Head of caudate nucleus (tissue), 42 donors: ENCODE measurements at places on chromosomes 11 and 22.

- DNase-seq, result no peak
Observed at GRCh38 chr11:109507836-109508561, 86.0 kb downstream of the C11orf87 start.

DNA sequence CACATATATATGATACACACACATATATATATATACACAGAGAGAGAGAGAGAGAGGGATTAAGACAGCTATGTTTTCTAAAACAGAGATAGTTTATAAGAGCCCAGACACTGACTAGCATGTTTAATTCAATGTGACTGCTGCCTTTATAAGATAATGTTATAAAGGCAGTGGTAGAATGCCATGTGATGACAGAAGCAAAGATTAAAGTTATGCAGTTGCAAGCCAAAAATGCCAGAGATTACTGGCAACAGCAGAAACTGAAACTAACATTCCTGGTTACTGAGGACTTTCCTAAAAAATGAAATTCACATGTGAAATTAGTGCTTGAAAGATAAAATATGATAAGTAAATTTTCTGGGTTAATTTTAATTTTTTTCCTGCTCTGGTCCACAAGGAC lies 1888.9 kb downstream of the LRRC4C start:
- DNase-seq, result no peak

DNA sequence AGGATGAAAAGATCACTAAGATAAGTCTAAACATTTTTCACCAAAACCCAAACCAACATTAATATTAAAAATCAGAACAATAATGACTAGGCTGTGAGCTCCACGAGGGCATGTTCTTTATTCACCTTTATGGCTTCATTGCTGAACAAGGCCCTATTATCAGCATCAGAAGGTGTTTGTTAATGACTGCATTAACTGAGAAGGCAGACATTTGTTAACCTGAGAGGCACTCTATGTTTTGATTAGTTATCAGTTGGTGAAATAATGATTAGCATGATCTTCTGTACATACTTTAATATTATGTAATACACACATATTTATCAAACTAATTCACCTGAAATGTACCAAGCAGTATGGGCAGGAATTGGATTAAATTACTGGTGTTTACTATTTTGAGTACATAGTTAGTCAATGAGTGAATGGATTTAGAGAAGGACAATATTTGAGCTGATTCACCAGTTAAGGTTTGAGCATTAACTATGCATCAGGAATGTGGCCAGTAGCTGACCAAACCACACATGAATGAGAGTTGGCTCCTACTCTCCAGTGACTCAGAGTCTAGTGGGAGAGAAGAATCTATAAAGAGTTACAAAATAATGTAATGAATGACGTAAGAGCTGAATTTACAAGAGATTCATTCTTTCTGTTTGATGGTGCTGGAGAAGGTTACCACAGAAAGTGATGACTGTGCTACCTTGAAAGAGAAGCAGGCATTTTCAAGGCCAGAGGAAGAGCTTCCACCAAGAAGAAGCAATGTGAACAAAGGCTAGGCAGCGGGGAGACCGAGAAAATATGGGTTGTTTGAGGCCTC lies 6.7 kb downstream of the IL18 start:
- no peak for DNase-seq

DNA sequence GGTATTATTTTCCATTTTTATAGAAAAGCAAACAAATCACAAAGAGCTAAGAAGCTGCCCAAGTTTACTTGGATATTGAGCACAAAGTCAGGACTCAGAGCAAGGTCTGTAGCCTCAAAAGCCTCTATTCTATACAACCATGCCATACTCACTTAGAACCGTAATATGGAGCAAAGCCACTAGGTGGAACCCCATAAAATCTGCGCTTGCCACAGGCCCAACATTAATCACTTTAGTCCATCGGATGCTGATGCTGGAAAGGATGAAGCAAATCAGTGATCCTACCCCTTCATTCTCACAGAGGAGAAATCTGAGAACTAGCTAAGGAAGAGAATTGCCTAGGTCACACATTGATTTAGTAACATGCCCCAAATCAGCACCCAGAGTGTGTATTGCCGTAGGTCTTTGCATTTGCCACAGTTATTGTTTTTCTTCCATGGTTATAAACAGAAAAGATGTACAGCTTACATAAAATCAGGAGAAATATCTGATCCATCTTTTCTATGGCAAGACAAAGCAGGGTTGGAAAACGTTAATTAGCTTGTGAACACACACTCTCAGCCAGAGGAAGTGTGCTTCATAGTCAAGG lies 56.7 kb upstream of the RAB38 start:
- no peak for DNase-seq

- DNase-seq, result no peak
Observed at GRCh38 chr11:76376746-76377558, 4.0 kb downstream of the THAP12 start.

GRCh38 chr22:35498026-35498800 lies 42.4 kb upstream of the RASD2 start:
- no peak for DNase-seq

- no peak for DNase-seq
Observed at GRCh38 chr11:108938604-108939003, 273.7 kb downstream of the DDX10 start.

DNA sequence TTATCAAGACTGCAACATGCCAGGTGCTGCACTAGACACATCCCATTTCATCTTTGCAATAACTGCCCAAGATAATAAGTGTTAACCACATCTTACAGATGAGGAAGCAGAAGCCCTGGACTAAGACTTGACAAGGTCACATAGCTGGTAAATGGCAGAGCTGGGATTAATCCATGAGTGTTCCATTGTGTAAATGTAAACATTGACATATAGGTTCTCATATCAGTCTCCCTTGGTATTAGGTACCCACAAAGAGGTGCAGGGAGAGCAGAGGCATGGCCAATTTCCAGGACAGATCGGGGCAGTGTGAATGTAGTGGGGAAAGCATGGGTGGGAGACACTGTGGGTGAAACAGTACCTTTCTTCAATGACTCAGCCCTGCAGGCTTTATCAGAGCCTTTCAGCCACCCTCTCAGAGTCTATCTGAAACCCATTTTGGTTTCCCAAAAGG lies 17.9 kb downstream of the MICAL2 start:
- DNase-seq, result no peak

DNA sequence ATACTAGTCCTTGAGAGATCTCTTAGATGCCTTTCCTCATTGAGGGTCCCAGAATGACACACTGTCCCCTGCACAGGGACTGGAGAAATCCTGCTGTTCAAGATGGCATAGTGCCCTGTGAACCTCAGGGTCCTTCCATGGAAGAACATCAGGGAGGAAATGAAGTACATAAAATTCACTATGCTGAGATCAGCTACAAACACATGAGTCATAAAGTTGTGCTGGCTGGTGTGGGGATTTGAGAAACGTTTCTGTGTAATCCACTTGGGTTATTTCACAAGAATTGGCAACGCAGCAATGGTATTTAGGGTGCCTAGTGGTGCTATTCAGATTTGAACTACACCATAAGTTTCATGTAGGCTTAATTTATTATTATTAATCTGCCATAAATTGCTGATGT lies 174.4 kb downstream of the MAML2 start:
- DNase-seq, result no peak

DNA sequence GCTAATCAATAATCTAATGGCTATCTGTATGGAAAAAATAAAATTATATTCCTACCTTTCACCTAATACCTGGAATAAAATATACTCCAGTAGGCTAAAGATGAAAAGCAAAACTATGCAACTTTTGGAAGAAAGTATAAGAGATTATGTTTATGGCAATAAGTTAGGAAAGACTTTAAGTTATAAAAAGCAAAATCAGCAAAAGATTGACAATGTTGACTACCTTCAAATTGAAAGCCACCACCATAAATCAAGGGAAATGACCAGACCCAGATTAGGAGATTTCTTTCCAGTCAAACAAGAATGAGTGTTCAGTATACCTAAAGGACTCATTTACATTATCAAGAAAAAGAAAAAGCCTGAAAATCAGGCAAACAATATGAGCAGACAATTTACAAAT lies 159.1 kb upstream of the ZBED5 start:
- no peak for DNase-seq
